ENCODE measurements at places on chromosomes 2 and 18. TPM values are rescaled to one million over a fixed set of nuclear protein-coding genes. Genes with fewer than 3 reads are reported as not detected.
A peak's percentile ranks its signal among the peaks of the same experiment; 100 is the strongest.

Gene SERPINB5
- total RNA-seq, result 0.13 TPM

GRCh38 chr2:142605421-142605820 lies 272.0 kb upstream of the KYNU start:
- H3K4me1 ChIP-seq, result no peaks in the 10 kb centered on the region
- H3K27ac ChIP-seq, result no peak overlapping the region
- H3K36me3 ChIP-seq, result peaks cover 2% of the 10 kb centered on the region
- no peaks in the 10 kb centered on the region for H3K27me3 ChIP-seq
- no peak overlapping the region for H3K4me3 ChIP-seq
- no peak for DNase-seq

Gene LGALSL
- total RNA-seq, result 20.0 TPM

DNA sequence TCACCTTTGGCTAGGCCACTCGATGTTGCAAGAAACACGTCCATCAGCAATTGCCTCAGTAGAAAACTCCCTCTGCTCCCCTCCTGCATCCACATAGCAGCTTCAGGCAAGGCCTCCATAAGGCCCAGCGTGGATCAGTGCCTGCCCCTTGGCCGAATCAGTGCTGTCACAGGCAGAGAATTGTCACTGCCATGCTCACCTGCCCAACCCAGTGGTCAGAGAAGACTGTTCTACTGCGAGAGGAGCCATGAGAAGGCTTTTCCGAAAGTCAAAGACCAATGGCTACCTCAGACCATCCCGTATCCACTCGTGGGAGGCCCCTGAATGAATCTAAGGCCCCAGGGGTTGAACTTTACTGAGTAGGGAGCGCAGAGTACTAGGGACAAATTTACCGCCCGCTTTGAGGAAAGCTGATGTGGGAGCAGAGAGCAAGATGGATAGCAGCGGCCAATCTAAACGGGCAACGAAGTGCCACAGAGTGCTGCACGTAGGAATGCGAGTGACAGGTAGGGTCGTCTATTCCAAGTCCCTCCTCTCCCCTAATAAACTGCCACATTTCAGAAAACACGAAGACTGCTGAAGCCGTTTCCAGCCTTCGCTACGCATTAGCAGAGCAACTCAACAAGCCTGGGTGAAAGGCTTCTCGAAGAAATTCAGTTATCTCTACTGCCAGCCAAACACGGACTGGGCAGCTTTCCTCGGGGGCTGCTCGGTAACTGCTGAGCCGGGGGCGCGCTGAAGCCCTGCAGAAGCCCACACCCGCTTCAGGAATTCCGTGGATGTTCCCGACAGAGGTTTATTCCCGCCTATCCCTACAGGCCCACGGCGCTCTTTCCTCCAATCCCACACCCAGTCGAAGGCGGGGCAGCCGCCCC lies 968 bp upstream of the RALBP1 start:
- peak overlapping the region; percentile 99 for H3K27ac ChIP-seq
- no peaks in the 10 kb centered on the region for H3K27me3 ChIP-seq
- peaks cover under 1% of the 10 kb centered on the region for H3K36me3 ChIP-seq
- H3K4me1 ChIP-seq, result peaks cover 32% of the 10 kb centered on the region

DNA sequence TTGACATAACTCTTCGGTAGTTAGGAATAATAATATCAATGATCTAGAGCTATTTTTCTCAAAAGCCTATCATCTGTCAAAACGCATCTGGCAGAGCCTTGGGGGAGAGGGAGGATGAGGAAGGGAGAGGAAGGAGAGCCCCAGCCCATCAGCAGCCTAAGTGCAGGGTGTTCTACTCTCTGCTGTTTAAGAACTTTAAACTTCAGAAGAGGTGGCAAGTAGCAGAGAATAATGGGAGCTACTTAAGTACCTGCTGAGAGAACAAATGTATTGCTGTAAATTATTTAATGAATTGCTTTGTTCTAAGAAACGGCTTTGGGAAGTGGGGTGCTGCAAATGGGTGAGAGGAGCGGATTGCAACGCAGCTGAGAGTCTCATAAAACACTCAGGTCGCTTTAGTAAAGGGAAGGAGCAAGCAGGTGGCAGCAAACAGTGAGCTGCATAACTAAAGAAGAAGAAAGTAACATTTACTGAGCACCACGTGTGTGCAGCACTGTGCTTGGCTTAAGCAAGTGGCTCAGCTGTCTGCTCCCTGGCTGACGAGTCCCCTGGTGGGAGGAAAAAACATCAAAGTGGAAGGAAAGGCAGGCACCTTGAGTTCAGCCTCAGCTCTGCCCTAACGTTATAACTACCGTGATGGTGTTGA lies 26.3 kb upstream of the SH3RF3 start:
- peak; percentile 7 for DNase-seq
- peaks cover 11% of the 10 kb centered on the region for H3K4me1 ChIP-seq
- no peak overlapping the region for H3K27ac ChIP-seq
- H3K4me3 ChIP-seq, result no peak overlapping the region

GRCh38 chr18:79400091-79400590 lies 4.4 kb downstream of the NFATC1 start:
- peaks cover 40% of the 10 kb centered on the region for H3K27me3 ChIP-seq
- no peak for DNase-seq
- peaks cover 30% of the 10 kb centered on the region for H3K4me1 ChIP-seq

GRCh38 chr2:47201224-47201623 lies 46.1 kb upstream of the STPG4 start:
- H3K36me3 ChIP-seq, result no peaks in the 10 kb centered on the region
- H3K4me3 ChIP-seq, result no peak overlapping the region
- H3K27ac ChIP-seq, result no peak overlapping the region
- no peaks in the 10 kb centered on the region for H3K27me3 ChIP-seq
- DNase-seq, result no peak

- H3K27ac ChIP-seq, result no peak overlapping the region
- H3K27me3 ChIP-seq, result peaks cover 4% of the 10 kb centered on the region
- no peak for DNase-seq
- no peaks in the 10 kb centered on the region for H3K4me1 ChIP-seq
These were observed 34.9 kb upstream of the TFCP2L1 start for GRCh38 chr2:121319941-121320340.

GRCh38 chr2:232927793-232928550 lies 57.9 kb downstream of the SNORC start:
- H3K36me3 ChIP-seq, result no peaks in the 10 kb centered on the region
- H3K4me1 ChIP-seq, result peaks cover 9% of the 10 kb centered on the region
- peaks cover 76% of the 10 kb centered on the region for H3K27me3 ChIP-seq
- DNase-seq, result peak; percentile 59
- H3K4me3 ChIP-seq, result peak overlapping the region; percentile 63

GRCh38 chr2:128404709-128405466 lies 86.2 kb upstream of the HS6ST1 start:
- no peak for DNase-seq
- H3K4me1 ChIP-seq, result peaks cover 31% of the 10 kb centered on the region
- no peaks in the 10 kb centered on the region for H3K27me3 ChIP-seq
- no peak overlapping the region for H3K27ac ChIP-seq
- H3K4me3 ChIP-seq, result no peak overlapping the region
- H3K36me3 ChIP-seq, result no peaks in the 10 kb centered on the region

Gene UGT1A4
- not detected for total RNA-seq

Gene SPDYA
- total RNA-seq, result 1.7 TPM

Gene ERMN
- not detected for total RNA-seq

DNA sequence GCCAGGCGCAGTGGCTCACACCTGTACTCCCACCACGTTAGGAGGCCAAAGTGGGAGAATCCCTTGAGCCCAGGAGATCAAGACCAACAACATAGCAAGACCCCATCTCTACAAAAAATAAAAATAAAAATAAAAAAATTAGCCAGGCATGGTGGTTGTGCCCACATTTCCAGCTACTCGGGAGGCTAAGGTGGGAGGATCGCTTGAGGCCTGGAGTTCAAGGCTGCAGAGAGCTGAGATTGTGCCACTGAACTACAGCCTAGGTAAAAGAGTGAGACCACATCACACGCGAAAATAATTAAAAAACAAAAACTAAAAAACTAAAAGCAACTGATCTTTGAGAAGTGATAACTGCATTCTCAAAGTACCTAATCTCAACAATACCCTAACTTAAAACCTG lies 1.8 kb downstream of the C2orf76 start:
- no peaks in the 10 kb centered on the region for H3K27me3 ChIP-seq
- peaks cover 5% of the 10 kb centered on the region for H3K36me3 ChIP-seq
- H3K4me3 ChIP-seq, result peak overlapping the region; percentile 91
- no peak overlapping the region for H3K27ac ChIP-seq
- DNase-seq, result no peak
- peaks cover 24% of the 10 kb centered on the region for H3K4me1 ChIP-seq

DNA sequence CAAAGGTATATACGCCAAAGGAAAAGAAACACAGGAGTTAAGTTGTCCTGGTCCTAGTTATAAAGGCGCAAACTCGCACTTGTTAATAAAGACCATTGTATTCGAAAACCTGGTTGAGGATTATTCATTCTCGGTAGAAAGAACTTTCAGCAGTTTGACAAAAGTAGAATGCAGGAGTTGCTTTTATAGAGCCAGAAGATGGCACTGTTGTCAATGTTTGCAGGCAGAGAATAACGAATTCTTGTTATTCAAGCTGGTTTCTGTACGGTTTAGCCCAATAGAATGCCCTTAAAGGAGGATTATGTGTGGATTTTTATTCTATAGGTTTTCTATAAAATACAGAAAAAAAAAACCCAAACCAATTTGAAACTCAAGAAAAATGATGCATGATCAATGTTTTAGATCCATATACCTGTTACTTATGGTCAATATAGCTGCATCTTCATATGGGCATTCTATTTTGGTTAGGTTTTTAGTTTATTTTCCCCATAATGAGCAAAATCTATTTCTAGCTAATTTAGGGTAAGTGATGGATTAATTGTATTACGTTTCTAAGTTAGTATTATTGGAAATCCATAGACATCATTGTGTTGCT lies 510.3 kb downstream of the PLCL1 start:
- H3K4me3 ChIP-seq, result no peak overlapping the region
- H3K27me3 ChIP-seq, result peaks cover 58% of the 10 kb centered on the region
- H3K36me3 ChIP-seq, result no peaks in the 10 kb centered on the region
- H3K27ac ChIP-seq, result no peak overlapping the region

Gene CFAP65
- not detected for total RNA-seq

- no peak overlapping the region for H3K27ac ChIP-seq
- no peak for DNase-seq
These were observed 24.1 kb upstream of the MRPL19 start for GRCh38 chr2:75622500-75622899.

DNA sequence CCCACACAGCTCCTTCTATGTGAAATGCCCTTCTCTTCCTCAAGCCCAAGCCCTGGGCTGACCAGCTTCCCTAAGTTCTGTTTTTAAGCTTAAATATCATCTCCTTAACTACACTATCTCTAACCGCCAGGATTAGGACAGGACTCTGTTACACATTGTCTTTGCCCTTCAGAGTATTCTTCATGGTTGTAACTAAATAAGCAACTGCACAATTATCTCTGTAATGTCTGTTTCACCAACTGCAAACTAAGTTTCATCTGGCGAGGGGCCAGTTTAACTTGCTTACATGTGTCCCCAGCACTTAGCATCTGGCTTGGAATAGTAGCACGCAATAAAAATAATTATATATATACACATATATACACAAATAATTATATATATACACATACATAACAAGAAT lies 1.1 kb upstream of the ERMN start:
- H3K4me3 ChIP-seq, result no peak overlapping the region
- no peaks in the 10 kb centered on the region for H3K36me3 ChIP-seq
- DNase-seq, result no peak
- peaks cover 8% of the 10 kb centered on the region for H3K27me3 ChIP-seq

DNA sequence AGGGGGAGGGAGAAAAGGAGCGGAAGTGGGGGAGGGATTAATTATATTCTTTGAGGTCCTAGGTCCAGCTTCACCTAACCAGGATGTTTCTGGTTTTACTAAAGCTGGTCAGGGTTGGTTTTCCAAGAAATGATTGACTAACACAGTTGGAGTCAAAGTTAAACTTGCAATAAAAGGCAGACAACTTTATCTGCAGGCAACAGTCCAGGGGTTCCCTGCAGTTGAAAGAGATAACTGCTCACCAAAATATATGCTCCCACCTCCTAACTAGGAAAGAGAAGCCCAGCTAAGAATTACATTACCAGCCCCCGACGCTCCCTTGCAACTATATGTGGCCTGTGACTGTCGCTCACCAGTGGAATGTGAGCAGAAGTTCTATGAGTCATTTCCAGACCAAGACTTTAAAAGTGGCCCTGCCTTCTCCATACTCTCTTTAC lies 140.0 kb upstream of the PKDCC start:
- H3K4me3 ChIP-seq, result no peak overlapping the region
- DNase-seq, result no peak
- no peaks in the 10 kb centered on the region for H3K27me3 ChIP-seq
- H3K36me3 ChIP-seq, result no peaks in the 10 kb centered on the region
- peaks cover 35% of the 10 kb centered on the region for H3K4me1 ChIP-seq

Gene DAW1
- not detected for total RNA-seq

DNA sequence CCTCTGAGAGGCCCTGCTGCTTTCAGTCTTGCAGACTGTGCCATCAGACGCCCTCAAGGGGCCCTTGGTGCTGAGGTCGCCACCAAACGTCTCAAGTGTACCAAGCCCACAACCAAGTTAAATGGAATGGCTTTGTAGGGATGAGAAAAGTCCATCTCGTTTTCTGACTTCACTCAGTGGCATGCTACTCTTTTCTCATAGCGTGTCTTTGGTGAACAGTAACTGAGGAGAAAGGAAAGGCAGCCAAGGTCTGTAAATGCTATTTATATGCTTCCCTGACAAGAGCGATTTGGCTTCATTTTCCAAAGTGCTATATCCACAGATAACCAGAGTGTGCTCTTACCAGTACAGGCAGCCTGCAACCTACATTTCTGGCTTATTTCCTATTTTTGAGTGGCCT lies 123.0 kb downstream of the MTX2 start:
- H3K4me3 ChIP-seq, result no peak overlapping the region
- DNase-seq, result no peak
- no peak overlapping the region for H3K27ac ChIP-seq
- H3K36me3 ChIP-seq, result no peaks in the 10 kb centered on the region
- H3K4me1 ChIP-seq, result peaks cover 7% of the 10 kb centered on the region

Gene ITGB6
- total RNA-seq, result 14.3 TPM

GRCh38 chr18:61901323-61901986 lies 8.6 kb upstream of the RNF152 start:
- H3K4me1 ChIP-seq, result peaks cover 6% of the 10 kb centered on the region
- H3K27ac ChIP-seq, result no peak overlapping the region
- H3K36me3 ChIP-seq, result no peaks in the 10 kb centered on the region

Gene LINC00305
- total RNA-seq, result not detected

- no peaks in the 10 kb centered on the region for H3K4me1 ChIP-seq
- H3K27ac ChIP-seq, result no peak overlapping the region
- H3K4me3 ChIP-seq, result no peak overlapping the region
These were observed 191.2 kb upstream of the SESTD1 start for GRCh38 chr2:179455824-179456223.

DNA sequence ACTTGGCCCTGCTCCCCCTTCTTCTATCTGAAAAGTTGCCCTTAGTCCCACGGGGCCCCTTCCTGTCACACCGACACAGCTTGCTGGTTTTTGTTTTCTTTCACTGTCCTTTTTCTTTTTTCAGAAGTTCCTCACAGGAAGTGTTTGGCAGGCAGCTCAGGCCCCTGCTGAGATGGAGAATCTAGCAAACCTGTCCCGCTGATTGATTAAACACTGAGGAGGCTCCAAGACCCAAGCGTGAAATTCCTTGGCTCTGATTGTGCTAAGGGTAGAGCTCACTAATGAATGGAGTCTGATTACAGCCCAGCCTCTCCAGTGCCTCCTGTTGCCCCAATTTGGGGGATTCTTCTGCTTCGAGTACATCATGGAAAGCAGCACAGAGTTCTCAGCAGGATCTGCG lies 365.9 kb upstream of the MEX3C start:
- H3K36me3 ChIP-seq, result no peaks in the 10 kb centered on the region
- DNase-seq, result no peak
- H3K27me3 ChIP-seq, result peaks cover 6% of the 10 kb centered on the region
- no peaks in the 10 kb centered on the region for H3K4me1 ChIP-seq
- H3K4me3 ChIP-seq, result no peak overlapping the region
- H3K27ac ChIP-seq, result no peak overlapping the region

- no peaks in the 10 kb centered on the region for H3K27me3 ChIP-seq
- no peak for DNase-seq
- H3K27ac ChIP-seq, result peak overlapping the region; percentile 94
- peaks cover 9% of the 10 kb centered on the region for H3K36me3 ChIP-seq
- peaks cover 11% of the 10 kb centered on the region for H3K4me1 ChIP-seq
These were observed 888 bp upstream of the TWSG1 start for GRCh38 chr18:9333441-9334328.
